ENCODE measurements at places on chromosomes 2 and 18.

- peak; percentile 71 for DNase-seq
These were observed 25.3 kb upstream of the ANXA4 start for GRCh38 chr2:69716555-69717120.

DNA sequence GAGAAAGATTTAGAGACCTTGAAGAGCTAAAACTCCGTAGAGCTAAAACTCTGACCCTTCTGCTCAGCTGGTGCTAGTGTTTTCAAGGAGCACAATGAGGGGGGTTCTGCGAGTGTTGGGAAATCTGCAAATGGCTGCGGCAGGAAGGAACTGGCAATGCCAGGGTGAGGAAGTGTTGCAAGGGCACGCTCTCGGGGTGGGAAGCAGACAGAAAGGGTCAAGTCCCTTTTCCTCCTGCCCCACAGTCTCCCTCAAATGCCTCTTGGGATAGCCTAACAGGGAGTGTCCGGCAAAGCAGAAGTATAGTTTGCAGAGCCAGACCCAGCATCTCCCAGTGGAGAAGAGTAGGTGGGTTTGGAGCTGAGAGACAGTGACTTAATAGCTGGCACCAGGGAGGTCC, 60.5 kb downstream of the NCAPH start:
- DNase-seq: no peak

GRCh38 chr2:234840336-234840735, 111.5 kb upstream of the SH3BP4 start:
- DNase-seq: peak; percentile 100

GRCh38 chr2:206452750-206453149, 9.4 kb downstream of the ADAM23 start:
- DNase-seq: no peak

DNA sequence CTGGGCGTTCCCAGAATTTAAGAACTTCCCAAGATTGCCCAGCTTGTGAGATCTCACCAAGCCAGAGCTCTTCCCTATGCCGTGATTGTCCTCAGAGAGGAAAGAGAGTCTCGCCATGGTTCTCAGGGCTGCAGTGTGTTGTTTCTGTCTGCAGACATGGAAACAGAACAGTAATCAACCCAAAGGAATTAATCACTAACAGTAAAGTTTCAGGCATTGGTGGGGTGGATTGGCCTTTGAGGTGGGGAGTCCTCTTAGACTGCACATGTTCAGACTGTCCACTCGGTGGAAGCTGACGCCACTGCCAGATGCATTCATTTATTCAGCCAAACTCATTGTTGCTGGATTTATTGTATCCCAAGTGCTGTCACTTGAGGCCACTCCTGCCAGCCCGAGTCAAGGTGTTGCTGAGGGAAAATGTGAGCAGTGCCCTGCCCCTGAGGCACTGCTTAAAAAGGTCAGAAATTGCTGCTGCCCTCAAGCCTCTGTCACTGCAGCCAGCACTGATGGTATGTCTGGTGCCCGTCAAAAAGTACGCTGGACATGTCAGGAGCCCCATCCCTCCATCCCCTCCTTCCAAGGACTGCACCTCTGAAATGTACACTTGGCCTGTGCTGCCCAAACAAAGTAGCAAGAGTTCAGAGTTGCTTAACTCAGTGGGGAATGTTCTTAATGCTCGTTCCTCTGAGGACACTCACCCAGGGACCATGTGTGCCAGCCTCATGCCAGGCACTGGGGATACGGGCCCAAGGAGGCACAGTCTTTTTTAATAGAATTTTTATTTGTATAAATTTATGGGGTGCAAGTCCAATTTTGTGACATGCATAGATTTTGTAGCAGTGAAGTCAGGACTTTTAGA, 201.0 kb downstream of the GLI2 start:
- peak; percentile 39 for DNase-seq

DNA sequence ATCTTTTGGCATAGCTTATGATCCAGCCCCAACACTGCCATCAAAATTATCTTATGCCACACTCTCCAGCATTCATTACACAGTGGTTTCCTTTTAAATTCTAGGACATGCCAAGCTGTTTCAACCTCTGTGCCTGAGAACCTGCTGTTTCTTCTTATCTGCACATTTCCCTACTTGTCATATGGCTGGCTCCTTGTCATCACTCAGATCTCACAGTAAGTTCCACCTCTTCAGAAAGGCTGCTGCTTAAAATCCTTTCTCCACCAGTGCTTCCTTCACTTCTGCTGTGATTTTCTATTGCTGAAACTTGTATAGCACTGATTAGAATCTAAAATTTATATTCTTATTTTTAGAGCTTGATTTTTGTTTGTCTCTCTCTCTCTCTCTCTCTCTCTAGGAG, 43.4 kb downstream of the MC4R start:
- DNase-seq: no peak

GRCh38 chr2:70473101-70473722, 80.4 kb downstream of the TGFA start:
- DNase-seq: no peak

DNA sequence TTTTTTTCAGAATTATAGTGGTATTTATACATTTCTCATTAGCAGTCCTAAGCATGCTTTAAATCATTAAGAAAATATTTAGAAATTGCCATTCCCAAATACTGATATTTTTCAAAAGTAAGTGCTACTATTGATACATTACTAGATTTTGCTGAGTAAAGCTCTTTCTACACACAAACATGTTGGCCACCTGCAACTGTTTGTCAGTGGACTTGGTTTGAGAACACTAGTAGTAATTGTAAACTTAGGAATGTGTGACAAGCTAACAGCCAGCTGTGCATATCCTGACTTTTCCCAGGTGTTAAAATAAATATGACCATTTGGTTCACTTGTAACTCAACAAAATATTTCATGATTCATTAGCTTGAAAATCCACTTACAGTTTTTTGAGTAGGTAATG, 103.1 kb downstream of the MSTN start:
- no peak for DNase-seq

- DNase-seq: peak; percentile 80
These were observed 13.2 kb downstream of the EVA1A start for GRCh38 chr2:75547345-75548035.

- no peak for DNase-seq
These were observed 9.5 kb downstream of the FASTKD2 start for GRCh38 chr2:206774871-206775270.

DNA sequence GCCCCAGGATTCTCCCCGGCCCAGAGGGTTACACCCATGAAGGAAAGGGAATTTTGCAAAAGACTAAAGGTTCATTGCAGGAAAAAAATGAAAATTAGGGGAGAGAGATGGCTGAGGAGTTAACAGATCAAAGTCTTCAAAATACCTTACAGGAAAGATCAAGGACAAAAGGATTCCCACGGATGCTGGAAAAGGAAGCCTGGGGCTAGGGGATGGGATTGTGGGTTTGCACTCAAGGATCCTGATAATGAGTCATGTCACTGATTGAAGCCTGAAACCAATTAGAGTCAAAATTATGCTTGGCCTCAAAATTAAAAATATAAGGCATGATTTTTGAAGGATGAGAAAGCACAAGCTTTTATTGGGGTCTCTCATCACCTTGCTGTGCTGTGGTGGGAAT, 32.6 kb upstream of the COPS8 start:
- peak; percentile 57 for DNase-seq

DNA sequence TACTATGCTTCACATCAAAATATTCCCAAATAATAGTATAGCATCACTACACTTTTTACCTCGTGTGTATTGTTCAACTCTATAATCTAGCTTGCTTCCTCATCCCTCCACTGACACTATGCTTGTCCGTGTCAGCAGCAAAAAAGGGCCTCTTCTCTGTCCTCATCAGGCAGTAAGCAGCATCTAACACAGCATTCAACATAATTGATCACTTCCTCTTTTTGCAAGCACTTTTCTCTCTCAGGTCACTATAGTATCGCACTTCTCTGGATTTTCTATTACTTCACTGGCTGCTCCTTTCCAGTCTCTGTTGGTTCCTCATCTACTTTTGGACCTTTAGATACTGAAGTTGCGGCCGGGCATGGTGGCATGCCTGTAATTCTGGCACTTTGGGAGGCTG, 64.9 kb upstream of the ZSWIM2 start:
- no peak for DNase-seq

DNA sequence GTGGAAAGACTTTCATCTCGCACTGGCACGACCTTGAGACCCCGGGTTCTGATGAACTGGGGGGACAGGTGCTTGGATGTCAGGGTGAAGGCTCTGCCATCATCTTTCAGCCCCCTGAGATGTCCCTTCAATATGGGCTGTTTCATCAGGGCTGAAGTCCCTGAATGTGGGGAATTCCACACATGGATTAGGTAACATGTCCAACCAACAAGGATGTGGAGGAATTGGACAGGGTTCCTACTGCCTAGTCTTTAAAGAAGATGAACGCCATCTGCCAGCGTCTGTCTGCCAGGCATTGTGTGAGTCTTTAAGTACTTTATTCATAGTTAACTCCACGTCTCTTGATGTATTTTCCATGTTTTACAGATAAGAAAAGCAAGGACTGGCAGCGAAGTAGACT, 5.9 kb upstream of the GRHL1 start:
- no peak for DNase-seq

GRCh38 chr2:239211396-239212094, 189.3 kb downstream of the HDAC4 start:
- DNase-seq: no peak

DNA sequence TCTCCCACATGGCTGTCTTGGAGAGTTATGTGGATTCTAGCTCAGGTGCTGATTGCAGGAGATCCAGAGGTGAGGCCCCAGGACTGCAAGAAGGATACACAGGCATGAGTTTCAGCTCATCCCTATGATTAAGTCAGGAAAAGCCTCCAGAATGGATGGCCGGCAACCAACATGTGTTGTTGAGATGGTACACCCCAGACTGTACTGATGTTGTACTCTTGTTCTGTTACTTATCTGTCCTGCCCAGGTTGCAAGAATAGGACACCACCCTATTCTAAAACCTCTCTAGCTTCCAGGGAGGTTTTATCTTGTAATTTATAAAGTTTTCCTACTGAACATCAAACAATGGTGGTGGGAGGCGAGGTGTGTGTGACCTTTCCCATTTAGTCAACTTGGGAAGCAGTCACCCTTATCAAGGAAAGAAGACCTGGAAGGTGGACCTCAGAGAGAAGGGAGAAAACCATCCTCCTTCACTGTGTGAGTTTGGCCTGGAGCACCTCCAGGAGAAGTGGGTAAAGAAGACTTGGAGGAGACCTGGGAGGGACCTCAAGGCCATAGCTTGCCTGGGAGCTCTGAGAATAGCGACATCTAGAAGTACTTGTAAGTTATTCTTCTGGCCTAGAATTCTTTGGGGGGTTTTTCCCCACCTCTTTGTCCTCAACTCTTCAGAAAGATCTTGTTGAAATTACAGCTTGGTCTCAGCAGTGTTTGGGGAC, 8.6 kb downstream of the FAM124B start:
- no peak for DNase-seq

DNA sequence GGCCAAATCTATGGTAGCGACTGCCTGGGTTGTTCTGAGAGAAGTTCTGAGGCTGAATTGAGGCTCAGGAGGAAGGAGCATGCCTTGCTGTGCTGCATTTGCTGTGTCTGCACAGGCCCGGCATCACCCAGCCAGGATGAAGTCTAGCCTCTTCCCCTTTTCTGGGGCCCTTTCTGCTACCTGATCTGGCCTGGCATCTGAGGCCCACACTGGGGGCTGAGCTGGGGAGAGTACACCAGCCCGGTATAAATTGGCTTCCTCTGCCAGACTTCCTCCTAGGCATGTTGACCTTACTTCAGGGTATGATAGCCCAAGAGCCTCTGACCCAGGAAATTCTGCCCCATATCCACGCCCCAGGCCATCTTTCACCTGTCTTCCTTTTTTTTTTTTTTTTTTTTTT, 30.0 kb downstream of the MRPL35 start:
- DNase-seq: no peak

- DNase-seq: no peak
These were observed 191.8 kb downstream of the IKZF2 start for GRCh38 chr2:212959471-212960117.

DNA sequence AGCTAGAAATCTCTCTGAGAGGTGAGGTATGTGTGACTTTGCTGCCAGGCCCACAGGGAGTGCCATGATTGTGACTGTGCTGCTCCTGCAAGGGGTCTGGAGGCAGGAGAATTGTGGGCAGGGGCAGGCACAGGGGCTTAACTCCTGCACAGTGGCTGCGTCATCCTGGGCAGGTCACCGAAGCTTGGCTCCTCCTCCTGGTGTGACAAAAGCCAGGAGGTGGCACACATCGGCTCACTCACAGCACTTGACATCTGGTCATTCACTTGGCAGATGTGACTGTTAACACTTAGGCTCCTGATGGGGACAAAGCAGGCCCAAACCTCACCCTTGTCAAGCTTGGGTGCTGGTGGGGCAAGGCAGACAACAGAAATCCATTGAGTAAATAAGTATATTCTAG, 36.4 kb upstream of the GLI2 start:
- no peak for DNase-seq

DNA sequence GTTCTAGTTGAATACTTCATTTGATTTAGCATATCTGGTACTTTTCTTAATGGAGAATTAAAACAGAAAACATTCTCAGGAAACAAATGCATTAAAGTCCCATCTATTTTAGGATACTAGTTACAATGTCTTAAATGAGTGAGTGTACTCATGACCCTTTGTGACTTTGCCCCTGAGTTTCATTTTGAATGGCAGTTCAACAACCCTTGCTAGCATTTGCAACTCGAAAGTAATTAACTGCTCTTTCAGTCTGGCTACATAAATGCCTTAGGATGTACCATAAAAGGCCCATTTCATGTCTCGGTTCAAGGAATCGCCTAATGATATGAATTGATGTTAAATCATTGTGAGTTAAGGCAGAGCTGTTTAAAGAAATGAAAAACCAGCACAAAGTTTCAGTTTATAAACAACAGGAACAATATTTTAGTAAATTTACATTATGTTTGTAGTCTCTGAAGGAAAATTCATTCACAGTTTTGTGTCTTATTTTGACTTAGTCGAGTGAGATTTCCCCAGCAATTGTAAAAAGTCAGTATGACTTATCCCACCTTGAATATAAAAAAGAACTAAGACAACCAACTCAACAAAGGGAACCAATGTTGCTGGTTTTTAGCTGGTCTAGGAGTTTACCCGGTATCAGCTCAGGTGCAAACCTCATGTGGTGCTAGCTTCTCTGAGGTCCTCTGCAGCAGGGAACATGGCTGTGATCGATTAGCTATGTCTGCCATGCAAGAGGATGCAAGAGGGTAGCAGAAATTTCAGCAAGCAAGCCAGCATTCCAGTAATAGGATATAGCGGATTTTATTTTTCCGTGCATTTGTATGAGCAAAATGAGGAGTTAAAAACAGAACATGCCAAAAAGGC, 386.2 kb downstream of the PTPRM start:
- DNase-seq: peak; percentile 38

Measured in RPMI7951 (cell line).